ENCODE measurements at places on chromosomes 11 and 22.

- DNase-seq = no peak
These were observed 76.1 kb downstream of the CABIN1 start for GRCh38 chr22:24087071-24087795.

- DNase-seq = no peak
These were observed 25.5 kb upstream of the NXPE4 start for GRCh38 chr11:114621072-114621471.

- no peak for DNase-seq
These were observed 102.1 kb upstream of the APOA1 start for GRCh38 chr11:116939499-116939898.

- DNase-seq = no peak
These were observed 65.9 kb downstream of the ADAMTS15 start for GRCh38 chr11:130514316-130514715.

DNA sequence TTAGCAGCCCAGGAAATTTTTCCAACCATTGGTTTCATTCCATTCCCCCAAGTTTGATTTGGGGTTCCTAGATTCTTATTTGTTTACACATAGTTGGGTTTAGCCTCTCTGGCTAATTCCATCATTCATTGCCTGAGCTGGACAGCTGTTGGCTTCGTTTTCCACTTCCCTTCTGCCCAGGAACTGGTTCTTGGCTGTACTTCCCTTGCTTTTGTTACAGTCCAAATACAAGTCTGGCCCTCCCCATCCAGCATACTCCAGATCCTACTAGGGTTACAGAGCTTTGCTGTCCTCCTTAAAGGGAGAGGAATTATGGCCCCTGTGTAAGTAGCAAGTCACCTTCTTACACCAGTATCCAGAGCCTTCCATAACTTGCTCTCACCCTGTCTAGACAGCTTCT lies 356.3 kb downstream of the FAT3 start:
- no peak for DNase-seq

- DNase-seq = no peak
These were observed 282.5 kb upstream of the ISX start for GRCh38 chr22:34783436-34783835.

DNA sequence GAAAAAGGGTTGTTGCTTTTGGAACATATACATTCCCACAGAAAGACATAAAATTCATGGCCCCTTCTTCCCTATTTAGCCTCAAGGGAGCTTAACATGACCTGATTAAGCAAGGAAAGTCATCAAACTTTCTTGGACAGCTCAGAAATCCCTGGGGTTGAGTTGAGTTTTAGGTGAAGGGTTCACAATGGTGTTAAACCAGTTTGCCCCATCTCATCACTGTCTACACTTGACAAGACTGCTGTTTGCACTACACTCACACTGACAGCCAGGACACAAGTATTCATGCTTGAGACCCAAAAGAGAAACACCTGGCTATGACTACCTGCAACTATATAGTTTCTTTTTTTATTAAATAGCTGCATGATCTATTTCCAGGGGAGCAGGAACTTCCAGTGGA lies 209.8 kb upstream of the TMEM45B start:
- no peak for DNase-seq

GRCh38 chr11:22938691-22939090 lies 78.4 kb upstream of the CCDC179 start:
- no peak for DNase-seq

DNA sequence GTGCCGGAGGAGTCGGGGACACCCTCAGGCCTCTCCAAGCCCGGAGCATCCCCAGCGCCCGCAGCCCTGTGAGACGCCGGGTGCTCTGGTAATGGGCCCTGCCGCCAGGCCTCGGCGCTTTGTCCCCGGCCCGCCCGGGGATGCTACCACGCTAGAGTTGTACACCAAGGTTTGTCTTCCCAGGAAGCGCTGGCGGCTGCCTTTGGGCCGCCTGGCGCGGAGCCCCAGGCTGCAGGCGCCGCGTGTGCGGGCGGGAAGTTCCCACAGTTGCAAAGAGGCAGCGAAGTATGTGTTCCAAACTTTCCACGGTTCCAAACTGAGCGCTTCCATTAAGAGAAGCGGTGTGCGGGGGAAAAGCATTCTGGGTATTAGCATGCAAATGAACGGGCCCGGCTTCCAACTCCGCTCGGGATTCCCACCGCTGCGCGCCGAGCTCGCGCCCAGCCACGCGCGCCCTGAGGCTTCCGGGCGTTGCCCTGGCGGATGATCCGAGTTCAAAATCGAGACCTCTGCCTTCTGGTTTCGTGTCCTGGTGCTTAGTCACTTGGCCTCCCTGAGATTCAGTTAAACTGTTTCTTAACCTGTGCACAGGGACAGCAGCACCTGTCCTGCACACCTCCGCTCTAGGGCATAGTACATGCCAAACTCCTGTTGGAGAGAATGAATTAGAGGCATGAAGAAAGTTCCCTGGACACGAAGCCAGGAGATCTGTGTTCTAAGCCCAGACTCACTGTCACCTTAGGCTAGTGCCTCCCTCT lies 1.3 kb upstream of the PATZ1 start:
- DNase-seq = peak; percentile 24

DNA sequence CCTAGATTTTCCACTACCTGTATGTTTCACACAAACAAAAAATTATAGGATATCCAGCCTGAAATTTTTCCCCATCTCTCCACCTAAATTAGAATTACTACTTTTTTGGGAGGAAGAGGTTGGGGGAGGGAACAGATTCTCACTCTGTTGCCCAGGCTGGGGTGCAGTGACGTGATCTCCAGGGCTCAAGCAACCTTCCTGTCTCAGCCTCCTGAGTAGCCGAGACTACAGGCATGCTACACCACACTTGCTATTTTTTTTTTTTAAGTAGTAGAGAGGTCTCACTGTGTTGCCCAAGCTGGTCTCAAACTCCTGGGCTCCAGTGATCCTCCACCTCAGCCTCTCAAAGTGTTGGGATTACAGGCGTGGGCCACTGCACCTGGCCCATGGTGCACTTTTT lies 9.5 kb downstream of the JAML start:
- no peak for DNase-seq

- DNase-seq = no peak
These were observed 75.8 kb downstream of the CD44 start for GRCh38 chr11:35214792-35215193.

GRCh38 chr22:36471341-36471821 lies 10.1 kb downstream of the TXN2 start:
- DNase-seq = no peak

DNA sequence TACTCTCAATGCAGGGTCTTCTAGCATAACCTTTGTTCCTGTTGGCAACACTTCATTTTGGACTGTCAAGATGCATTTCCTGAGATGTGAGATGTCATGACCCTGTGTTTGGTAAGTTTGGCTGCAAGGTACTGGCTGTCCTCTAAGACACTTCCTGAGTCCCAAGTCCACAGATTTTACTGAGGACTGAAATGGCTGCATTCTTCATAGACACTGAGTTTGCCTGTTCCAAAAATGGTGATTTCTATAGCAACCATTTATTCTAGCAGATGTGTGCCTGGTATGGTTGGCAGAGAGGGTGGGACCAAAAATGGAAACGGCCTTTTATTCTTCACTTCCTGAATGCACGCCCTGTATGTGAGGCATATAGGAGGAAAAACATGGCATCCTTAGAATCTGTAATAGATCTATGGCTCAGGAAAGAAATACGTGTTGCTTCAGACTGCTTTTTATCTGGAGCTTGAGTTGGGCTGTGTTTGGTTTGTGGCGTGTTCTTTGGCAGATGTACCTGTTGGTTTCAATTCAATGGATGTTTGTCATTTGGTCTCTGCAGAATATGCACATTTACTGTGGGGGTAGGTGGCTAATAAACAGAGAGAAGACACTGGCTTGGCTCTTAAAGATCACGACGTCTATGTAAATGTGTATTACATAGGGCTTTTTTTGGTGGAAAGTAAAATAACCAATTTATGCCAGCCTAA lies 62.4 kb downstream of the ZBTB16 start:
- no peak for DNase-seq

DNA sequence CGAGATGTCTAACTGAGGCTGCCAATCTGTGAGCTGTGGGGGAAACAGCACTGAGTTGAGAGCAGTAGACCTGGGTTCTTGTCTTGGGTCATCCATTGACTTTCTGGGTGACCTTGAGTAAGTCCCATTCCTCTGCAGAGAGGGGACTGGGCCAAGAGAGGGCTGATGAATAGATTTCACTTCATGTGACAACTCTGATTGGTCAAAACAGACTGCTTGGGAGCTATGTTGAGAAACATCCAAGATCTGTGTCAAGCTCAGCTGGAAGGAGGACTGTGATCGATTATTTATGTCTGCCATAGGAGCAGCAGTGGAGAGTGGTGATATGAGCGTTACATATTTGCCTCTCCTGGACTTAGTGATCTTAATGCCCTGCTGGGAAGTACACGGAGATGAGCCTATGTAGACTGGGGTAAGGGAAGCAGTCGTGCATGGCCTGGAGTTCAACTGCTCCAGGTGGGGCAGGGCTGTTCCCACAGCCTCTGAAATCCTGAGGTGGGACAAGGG lies 47.7 kb downstream of the OTOG start:
- DNase-seq = no peak

- DNase-seq = no peak
These were observed 110.1 kb downstream of the ETS1 start for GRCh38 chr11:128477278-128477677.

DNA sequence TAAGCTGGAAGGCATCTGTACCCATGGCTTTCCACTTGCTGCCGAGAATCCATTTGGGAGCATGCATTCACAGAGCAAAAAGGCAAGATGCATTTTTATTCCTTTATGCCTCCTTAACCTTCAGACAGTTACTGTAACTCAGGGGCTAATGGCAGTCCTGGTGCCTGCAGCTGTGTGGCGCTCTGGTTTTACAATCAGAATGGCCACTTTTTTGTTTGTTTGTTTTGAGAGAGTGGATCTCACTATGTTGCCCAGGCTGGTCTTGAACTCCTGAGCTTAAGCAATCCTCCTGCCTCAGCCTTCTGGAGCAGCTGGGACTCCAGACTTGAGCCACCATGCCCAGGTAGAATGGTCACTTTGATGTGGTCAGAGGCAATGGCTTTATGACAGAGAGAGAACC lies 101.8 kb downstream of the NAV2 start:
- peak; percentile 40 for DNase-seq

DNA sequence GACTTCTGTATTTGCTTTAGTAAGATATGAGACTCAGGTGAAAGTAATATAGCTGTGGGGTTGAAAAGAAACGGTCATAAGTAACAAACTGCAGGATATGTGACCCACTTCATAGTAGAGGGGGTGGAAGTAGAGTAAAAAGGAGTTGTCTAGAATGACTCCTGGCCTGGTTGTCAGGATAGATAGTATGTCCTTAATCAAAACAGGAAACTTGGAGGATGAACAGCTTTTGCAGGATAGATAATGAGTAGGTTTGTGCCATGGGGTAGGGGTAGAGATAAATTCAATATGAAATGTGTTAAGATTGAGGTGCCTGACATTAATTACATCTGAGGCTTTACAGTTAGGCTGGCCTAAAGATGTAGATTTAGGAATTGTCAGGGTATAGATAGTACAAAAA lies 47.0 kb upstream of the B3GNT6 start:
- no peak for DNase-seq

DNA sequence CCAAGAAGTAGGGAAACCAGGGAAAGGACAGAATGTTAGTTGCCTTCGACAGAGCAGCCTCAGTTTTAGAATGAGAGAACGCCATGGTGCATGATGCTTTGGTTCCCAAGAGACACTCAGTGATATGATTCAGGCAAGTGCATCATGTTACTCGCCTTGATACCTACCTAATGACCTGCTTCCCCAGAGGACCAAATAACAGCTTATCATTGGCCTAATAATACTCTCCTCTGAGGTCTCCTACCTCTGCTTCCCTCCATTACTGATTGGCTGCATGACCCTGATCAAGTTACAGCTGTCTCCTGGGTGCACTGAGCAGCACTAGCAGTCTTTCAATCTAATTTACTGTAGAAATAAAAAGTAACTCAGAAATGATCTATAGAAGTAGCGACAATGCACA lies 979.7 kb upstream of the FAT3 start:
- no peak for DNase-seq

- no peak for DNase-seq
These were observed 11.1 kb upstream of the ANO1 start for GRCh38 chr11:70067036-70067435.

DNA sequence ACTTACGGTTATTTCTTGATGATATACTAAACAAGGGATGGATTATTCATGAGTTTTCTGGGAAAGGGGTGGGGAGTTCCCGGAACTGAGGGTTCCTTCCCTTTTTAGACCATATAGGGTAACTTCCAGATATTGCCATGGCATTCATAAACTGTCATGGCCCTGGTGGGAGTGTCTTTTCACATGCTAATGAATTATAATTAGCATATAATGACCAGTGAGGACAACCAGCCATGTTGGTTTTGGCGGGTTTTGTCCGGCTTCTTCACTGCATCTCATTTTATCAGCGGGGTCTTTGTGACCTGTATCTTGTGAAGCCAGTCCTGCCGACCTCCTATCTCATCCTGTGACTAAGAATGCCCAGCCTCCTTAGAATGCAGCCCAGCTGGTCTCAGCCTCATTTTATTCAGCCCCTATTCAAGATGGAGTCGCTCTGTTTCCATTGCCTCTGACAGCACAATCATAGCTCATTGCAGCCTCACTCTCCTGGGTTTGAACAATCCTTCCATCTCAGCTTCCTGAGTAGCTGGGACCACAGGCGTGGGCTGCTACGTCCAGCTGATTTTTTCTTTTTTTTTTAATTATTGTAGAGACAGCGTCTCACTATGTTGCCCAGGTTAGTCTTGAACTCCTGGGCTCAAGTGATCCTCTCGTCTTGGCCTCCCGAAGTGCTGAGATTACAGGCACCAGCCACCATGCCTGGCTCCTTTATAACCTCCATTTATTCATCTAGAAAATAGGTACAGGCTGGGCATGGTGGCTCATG lies 52.6 kb upstream of the EMID1 start:
- DNase-seq = no peak

DNA sequence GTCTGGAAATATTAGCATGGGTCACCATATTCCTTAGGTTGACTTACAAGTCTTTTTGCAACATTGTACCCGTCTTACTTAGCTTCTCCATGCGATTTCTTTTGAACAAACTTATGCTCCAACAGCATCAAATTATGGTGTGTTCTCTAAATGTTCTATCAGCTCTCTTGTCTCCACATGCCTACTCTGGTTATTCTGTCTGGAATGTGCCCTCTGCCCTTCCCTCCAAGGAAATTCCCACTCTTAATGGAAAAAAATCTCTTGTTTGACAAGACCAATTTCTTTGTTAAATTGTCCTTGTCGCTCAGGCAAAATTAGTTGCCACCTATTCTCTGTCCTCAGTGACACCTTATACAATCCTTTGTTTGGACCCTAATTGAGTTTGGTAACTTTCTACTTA lies 522.8 kb upstream of the LUZP2 start:
- DNase-seq = no peak

GRCh38 chr22:48705159-48705916 lies 1122.3 kb downstream of the BRD1 start:
- no peak for DNase-seq

GRCh38 chr22:22092974-22093373 lies 110.4 kb upstream of the TOP3B start:
- no peak for DNase-seq

- no peak for DNase-seq
These were observed 103.5 kb downstream of the DDX10 start for GRCh38 chr11:108768370-108768769.

DNA sequence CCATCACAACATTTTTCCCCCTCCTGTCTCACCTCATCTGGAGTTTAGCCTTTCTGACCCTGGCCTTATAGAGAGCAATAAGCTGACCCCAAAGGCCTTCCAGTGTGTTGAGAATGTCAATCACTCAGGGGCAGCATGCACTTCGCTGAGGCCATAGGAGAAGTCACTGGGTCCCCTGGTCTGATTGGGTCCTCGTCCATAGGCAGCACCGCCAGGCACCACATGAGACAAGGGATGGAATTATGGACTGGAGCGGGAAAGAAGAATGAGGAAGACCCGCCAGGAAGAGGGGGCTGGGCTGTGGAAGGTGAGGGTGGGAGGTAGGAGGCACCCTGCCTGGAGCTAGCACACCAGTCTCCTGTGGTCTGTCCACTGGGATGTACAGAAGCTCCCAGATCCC lies 72.9 kb downstream of the DSCAML1 start:
- DNase-seq = peak; percentile 64

Data from DMS153 (cell line).